ENCODE measurements at places on chromosomes 6 and 20. TPM values are rescaled to one million over a fixed set of nuclear protein-coding genes. Genes with fewer than 3 reads are reported as not detected.

DNA sequence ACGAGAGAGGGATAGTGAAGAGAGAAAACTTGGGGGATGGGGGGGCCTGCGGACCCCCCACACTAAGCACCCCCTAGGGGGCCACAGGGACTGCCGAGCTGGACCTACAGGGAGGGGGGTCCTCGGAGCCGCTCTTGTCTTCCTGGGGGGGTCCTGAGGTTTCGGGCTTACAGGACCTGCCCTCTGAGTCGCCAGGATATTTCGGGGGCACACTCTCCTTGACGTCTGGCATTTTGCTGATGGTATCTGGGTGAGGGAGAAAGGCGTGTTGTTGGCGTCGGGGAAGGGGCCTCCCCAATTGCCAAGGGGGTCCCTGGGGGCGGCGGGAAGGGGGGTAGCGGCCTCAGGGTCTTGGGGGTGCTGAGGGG is 516 bp downstream of the TCP11 start:
- no peak overlapping the region for H3K4me3 ChIP-seq
- H3K27ac ChIP-seq: no peak overlapping the region
- 0 out of 2 replicates have a peak, but pooled peaks cover 2% of the 10 kb centered on the region for H3K4me1 ChIP-seq

TPD52L2 gene
- polyA plus RNA-seq: 80.2 TPM

GRCh38 chr6:39953076-39953618 is 18.9 kb upstream of the MOCS1 start:
- no peak overlapping the region for H3K4me3 ChIP-seq
- H3K36me3 ChIP-seq: no peaks in the 10 kb centered on the region
- H3K27me3 ChIP-seq: no peaks in the 10 kb centered on the region
- peaks cover 3% of the 10 kb centered on the region for H3K4me1 ChIP-seq
- H3K27ac ChIP-seq: no peak overlapping the region

DNA sequence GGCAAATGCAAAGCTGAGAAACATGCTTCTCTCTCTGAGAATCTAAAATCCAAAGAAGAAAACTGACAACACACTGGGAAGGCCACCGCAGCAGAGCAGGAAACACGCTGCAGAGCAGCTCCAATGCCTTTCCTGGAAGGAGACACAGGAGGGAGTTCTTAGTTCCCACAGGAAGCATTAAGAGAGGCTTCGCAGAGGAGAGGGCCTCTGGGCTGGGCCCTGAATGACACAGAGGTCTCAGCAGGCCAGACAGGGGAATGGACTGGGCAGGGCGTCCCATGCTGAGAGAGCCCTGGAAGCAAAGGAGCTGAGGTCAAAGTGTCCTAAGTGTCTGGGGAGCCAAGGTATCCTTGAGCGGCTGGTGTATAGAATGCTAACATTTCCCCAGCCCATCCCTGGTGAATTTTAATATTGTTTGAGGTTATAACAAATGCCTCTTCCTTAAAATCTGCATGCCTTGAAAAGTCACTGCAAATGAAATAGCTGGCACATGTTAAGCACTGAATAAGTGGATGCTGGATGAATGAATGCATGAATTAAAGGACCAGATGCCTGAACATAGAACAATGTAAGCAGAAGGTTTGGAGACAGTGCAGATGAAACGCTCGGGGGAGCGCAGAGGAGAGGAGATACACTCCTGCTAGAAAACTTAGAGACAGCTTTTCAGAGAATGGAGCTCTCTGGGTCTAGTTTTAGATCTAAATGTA is 110.0 kb upstream of the SYNDIG1 start:
- no peak overlapping the region for H3K27ac ChIP-seq
- no peak for DNase-seq
- no peaks in the 10 kb centered on the region for H3K27me3 ChIP-seq
- H3K4me1 ChIP-seq: no peaks in the 10 kb centered on the region
- no peaks in the 10 kb centered on the region for H3K36me3 ChIP-seq

ADTRP gene
- 0.08 TPM for polyA plus RNA-seq

SOBP gene
- polyA plus RNA-seq: 0.45 TPM

PRDM13 gene
- polyA plus RNA-seq: 0.05 TPM

- no peak overlapping the region for H3K4me3 ChIP-seq
- H3K36me3 ChIP-seq: no peaks in the 10 kb centered on the region
- no peaks in the 10 kb centered on the region for H3K27me3 ChIP-seq
- no peak for DNase-seq
Observed at GRCh38 chr6:130269969-130270635, 47.4 kb upstream of the SAMD3 start.

GRCh38 chr6:21996425-21997118 is 300.3 kb downstream of the PRL start:
- no peak for DNase-seq
- peaks cover 4% of the 10 kb centered on the region for H3K4me1 ChIP-seq
- H3K4me3 ChIP-seq: no peak overlapping the region

C20orf141 gene
- not detected for polyA plus RNA-seq

GRCh38 chr6:108068618-108069017 is 5.9 kb downstream of the OSTM1 start:
- H3K4me1 ChIP-seq: no peaks in the 10 kb centered on the region
- H3K27me3 ChIP-seq: peaks cover 1% of the 10 kb centered on the region
- H3K27ac ChIP-seq: no peak overlapping the region
- no peak overlapping the region for H3K4me3 ChIP-seq

DNA sequence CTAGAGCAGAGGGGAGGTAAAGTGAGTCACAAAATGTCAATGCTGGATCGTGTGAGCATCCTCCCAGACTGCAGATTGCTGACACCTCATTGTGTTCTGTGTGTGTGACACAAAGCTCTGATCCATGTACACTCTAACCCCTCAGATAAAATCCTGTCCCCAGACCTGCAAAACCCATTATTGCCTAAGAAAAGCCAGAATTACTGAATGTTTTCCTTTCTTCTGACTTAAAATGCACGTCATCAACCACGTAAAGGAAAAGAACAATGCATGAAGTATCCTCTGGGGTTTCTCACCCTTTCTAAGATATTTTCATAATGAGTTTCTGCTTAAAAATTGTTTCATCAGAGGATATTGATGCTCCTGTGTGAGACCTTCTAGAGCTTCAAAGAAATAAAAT is 218.0 kb upstream of the PREP start:
- DNase-seq: no peak
- no peak overlapping the region for H3K4me3 ChIP-seq
- H3K27me3 ChIP-seq: no peaks in the 10 kb centered on the region
- no peaks in the 10 kb centered on the region for H3K36me3 ChIP-seq
- H3K27ac ChIP-seq: no peak overlapping the region
- H3K4me1 ChIP-seq: no peaks in the 10 kb centered on the region

GRCh38 chr6:106087548-106088325 is 1.6 kb downstream of the PRDM1 start:
- H3K27ac ChIP-seq: no peak overlapping the region
- no peak for DNase-seq
- peaks cover 1% of the 10 kb centered on the region for H3K27me3 ChIP-seq
- peaks cover 16% of the 10 kb centered on the region for H3K4me1 ChIP-seq
- H3K4me3 ChIP-seq: no peak overlapping the region

DNA sequence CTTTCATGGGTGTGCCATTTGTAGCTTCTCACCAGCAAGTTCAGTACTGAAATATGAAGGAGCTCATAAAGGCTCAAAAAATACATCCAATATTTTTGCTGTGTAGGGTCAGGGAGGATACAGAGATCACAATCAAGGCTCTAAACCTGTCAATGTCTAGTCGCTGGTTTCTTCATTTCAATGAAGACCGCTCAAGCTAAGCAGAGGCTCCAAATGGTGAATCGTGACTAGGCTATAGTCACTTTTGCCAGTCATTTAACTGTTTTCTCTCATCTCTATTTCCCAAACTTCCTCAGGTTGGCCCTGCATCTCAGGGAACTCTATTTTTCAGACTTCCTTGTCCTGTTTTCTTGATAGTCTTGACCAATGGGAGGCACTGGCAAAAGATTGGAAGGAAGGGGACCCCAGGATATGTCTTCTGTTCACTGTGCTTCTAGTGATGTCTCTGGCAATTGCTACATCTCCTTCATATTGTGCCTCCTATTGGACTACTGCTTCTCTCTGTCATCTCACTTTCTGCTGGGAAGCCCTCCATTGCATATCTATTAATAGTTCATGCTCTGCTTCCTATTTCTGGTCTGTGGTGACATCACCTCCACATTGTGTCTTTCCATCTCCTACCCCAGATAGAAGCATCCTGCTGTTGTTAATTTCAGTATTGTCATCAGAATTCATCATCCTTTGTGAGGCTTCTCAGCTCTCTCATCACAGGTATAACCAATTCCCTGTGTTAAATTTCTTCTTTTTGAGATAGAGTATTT is 87.7 kb upstream of the FAM184A start:
- DNase-seq: no peak
- no peak overlapping the region for H3K27ac ChIP-seq
- H3K4me3 ChIP-seq: no peak overlapping the region
- no peaks in the 10 kb centered on the region for H3K4me1 ChIP-seq

DNA sequence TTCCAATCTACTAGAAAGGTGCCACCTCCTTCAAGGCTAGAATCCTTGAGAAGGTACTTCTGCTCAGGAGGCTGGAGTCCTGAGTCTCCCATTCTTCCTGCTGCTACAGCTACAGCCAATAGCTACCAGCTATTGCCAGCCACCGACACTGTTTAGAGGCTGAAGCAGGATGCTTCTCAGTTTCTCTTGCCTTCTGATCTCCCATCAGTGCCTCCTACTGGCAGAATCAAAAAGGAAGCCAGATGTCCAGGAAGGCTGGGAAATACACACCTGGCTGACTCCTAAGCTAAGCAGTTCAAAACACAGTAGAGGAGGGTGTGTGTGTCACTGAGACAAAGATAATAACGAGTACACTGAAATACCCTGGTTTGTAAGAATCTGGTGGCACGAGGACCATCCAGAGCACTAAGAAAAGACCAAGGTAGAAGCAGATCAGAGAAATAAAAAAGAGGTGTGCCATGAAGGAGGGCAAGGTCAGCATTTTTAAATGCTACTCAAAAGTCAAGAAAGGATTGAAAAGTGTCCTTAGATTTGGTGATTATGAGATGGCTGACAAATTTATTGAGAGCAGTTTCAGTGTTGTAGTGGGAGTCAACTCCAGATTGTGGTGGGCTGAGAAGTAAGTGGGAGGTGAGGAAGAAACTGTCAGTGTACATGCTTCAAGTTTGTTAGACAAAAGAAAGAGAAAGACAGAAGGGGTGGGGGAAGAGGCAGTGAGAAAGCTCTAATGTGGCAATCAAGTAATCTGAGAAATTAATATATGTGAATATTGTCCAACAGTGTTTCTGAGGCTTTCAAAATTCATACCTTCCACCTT is 2.3 kb upstream of the HLA-DMA start:
- no peak overlapping the region for H3K4me3 ChIP-seq
- H3K27ac ChIP-seq: no peak overlapping the region
- H3K36me3 ChIP-seq: no peaks in the 10 kb centered on the region
- no peaks in the 10 kb centered on the region for H3K4me1 ChIP-seq

Data from H1 (cell line).